ENCODE measurements at places on chromosomes 1 and 21.

DNA sequence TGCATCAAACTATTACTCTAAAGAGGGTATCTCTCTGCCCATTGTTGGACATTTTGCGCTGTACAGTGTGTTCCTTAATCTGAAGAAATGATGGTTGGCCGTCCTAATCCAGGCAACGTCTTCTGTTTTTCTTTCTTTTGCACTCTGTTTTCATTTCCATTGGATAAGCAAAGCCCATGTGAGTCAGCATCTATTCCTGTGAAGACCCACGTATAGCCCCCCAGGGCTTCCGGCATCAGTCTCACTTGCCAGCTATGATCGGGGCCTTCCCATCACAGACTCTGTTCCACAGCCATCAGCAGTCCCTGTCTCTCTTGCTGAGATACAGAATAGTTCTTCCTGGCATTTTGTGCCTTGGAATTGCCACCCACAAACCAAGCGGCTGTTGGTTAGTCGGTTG is 29.2 kb upstream of the BRDT start:
- no peak for DNase-seq

GRCh38 chr1:186165303-186165702 is 209.8 kb downstream of the TPR start:
- no peak for DNase-seq

- DNase-seq, result no peak
Observed at GRCh38 chr1:89598450-89599331, 34.2 kb upstream of the LRRC8C start.

DNA sequence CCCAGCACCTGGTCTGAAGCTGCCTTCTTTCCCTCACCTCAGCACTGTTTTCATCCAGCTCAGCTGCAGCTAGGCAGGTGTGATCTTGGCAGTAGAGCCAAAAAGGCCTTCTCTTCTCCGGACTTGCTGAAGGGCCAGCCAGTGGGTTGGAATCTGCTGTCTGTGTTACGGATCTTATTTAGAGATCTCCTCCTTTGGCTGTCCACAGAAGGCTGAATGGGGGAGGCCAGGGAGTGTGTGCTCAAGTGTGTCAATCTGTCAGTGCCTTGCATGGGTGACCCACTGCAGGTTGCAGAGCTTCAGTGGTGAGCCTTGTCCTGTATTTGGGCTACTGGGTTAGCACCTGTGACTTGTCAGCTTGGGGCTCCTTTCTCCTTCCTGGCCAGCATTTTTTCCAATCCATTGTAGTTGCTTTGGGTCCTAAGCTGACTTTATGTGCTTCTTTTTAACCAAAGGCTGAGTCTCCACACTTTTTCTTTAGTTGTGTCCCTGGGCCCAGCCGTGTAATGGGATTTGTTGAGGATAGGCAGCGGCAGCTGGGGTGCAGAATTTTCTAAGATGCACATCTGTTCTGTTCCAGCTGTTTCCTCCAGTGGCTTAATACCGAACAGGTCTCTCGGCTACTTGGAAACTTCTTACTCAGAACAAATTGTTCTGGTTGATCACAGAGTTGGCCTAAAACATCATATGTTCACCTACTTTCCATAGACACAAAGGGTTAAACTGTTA is 126.8 kb downstream of the PEX14 start:
- no peak for DNase-seq

DNA sequence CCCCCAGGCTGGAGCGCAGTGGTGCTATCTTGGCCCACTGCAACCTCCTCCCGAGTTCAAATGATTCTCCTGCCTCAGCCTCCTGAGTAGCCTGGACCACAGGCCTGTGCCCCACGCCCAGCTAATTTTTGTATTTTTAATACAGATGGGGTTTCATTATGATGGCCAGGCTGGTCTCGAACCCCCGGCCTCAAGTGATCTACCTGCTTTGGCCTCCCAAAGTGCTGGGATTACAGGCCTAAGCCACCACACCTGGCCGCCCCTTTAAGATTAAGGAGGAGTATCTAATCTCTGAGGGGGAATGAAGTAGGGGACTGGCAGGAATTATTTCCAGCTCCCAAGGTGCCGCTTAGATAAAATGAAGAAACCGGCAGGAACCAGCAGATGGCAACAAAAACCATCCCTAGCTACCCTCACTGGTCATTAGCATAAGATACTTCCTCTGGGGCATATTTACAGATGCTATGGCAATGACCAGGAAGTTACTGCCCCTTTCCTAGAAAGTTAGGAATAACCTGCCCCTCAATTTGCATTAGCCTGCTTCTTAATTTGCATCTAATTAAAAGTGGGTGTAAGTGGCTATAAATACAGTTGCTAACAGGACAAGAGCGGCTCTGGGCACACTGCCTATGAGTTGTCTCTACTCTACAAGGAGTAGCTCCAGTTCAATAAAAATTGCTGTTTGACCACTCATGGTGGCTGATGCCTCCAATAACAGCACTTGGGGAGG is 7.1 kb upstream of the NSUN4 start:
- DNase-seq, result no peak

DNA sequence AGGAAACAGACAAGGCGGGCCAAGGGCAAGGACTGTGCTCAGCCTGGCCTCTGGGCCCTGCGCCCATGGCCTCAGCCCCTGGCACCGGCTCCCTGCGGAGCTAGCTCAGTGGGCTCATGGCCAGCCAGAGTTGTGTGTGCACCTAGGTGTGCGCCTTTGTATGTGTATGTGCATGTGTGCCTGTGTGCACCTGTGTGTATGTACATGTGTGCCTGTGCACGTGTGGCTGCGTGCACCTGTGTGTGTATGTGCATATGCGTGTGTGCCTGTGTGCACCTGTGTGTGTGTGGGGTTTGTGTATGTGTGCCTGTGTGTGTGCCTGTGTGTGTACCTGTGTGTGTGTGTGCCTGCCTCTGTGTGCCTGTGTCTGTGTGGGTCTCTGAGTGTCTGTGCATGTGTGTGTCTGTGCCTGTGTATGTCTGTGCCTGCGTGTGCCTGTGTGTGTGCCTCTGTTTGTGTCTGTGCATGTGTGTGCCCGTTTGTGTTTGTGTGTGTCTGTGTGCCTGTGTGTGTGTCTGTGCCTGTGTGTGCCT is 7.4 kb downstream of the GPR137B start:
- no peak for DNase-seq

DNA sequence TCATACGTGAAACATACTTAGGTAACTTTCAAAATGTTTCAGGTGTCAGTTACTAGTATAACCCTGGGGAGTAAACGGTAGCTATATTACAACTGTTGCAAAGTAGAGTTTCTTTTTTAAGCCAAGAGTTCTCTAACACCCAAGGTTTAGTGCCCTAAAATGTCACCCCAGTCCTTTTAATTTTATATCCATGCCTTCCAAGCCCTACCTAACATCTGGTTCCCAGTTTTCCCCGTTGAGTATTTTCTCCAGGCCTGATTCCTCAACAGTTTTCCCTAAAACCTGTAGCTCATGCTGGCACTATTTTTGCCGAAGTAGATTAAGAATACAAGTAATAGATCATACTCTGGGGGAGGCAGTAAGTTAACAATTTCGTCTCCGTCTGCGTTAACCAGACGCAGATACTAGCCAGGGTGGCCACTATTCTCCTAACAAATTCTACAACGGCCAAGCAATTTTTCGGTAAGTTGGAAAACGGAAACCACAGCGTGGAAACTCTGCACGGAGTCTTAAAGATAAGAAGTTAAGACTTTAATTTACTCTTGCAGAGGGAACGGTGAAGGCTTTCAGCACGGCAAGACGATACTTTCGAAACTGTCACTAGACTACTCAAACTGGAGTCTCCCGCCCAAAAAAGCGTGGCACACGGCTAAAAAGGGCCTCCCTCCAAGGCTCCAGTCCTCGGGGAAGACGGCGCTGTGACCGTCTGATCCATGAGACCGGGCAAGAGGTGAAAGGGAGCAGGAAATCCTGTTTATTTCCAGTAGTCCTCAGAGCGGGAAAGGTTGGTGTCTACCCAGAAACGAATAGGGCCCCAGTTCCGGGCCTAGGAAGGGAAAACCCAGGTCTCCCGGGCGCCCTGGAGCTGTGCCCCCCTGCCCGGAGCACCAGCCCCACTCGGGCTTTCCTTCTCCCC is 945 bp downstream of the SRSF4 start:
- DNase-seq, result no peak

DNA sequence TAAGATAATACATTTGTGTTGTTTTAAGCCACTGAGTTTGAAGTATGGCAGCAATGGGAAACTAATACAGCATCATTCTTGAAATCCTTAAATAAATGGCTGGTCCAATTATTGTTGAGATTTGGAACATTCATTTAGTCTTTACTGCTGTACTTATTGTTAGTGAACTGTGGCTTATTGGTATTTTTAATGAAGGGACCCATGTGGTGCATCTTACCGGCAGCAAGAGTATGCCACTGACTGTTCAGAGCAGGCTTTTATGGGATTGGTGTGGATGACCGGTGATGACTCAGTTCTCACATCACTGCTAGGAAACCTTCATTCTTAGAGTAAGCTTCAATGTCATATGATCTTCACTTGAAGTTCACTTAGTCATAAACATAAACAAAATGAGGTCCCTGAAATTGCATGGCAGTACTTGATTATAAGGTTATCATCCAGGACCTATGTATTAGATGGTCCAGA is 31.5 kb downstream of the PRKAA2 start:
- no peak for DNase-seq

- no peak for DNase-seq
Observed at GRCh38 chr1:156662005-156662799, 15.0 kb downstream of the NES start.

GRCh38 chr1:171158096-171158495 is 27.0 kb upstream of the FMO2 start:
- DNase-seq, result no peak

GRCh38 chr1:11193376-11193775 is 4.2 kb downstream of the ANGPTL7 start:
- DNase-seq, result no peak

DNA sequence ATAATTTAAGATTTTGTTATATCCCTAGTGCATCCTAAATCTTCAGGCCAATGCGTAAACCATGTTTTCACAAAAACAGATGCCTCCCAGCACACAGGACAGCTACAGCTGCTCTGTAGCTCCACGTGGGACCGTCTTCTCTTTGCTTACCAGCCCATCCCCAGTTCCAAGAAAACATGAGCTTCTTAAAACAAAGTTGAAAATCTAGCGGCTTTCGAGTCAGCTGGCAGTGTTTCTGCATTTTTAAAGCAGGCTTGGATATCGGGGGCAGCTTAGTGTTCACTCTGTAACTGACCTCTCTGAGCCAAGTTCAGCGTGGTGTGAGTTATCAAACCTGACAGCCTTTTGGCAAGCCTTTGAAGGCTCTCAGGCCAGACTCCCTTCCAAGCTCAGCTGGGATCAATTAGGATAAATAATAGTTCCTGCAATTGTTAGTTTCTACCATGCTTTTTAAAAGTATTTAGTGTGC is 881.5 kb downstream of the LTN1 start:
- DNase-seq, result no peak

DNA sequence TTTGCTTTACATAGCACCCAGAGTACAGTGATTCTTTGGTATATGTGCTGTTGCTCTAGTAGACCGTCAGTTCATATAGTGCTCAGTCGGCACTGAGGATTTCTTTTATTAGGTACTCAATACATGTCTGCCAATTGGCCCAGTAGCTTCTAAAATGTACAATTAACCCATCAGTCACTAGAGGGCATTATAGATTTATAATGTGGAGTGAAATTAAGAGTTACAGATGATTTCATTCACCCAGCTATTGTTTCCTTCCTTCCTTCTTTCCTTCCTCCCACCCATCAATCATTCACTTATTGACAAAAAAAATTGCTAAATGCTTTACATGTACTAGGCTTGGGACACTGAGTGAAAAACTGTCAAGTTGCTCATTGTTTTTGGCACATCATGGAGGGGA is 263.6 kb upstream of the USP24 start:
- no peak for DNase-seq

GRCh38 chr1:76330991-76331603 is 256.6 kb downstream of the ST6GALNAC3 start:
- DNase-seq, result no peak

- DNase-seq, result peak; percentile 12
Observed at GRCh38 chr1:154784924-154785531, 85.1 kb downstream of the KCNN3 start.

DNA sequence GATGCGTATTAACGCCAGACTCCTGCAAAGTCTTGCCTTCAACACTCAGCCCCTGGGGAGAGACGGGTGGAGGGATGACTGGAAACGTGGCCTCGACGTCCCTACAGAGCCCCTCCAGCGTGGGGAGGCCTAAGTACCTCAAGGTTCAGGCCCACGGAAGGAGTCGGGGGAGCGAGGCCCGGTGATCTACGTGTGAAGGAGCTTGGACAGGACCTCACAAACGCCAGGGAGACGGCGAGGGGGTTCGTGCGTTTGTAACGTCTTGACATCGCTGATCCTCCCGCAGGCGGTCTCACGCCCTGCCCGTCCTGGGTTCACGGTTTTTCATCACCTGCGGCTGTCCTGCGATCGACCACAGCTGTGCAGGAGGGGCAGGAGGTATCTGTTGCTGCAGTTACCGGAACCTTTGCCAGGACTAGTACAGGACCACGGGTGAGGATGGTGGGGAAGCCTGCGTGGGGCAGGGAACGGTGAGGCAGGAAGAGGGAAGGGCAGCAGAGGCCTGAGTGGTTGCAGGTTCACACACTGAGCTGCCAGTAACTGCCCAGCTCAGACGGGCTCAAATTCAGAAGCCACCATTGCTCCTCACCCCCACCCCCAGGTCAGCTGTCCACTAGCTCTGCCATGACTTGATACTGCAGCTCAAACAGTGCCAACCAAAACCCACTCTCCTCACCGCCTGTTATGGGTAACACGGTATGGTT is 889 bp upstream of the CCNL2 start:
- no peak for DNase-seq

GRCh38 chr1:33346927-33347649 is 26.2 kb upstream of the A3GALT2 start:
- no peak for DNase-seq
